ENCODE measurements at places on chromosomes 12 and 14.

- DNase-seq, result no peak
Observed at GRCh38 chr12:102503056-102503681, 22.8 kb upstream of the IGF1 start.

- no peak for DNase-seq
Observed at GRCh38 chr12:89980236-89980635, 271.6 kb upstream of the ATP2B1 start.

- DNase-seq, result no peak
Observed at GRCh38 chr14:32382704-32383103, 53.6 kb downstream of the AKAP6 start.

DNA sequence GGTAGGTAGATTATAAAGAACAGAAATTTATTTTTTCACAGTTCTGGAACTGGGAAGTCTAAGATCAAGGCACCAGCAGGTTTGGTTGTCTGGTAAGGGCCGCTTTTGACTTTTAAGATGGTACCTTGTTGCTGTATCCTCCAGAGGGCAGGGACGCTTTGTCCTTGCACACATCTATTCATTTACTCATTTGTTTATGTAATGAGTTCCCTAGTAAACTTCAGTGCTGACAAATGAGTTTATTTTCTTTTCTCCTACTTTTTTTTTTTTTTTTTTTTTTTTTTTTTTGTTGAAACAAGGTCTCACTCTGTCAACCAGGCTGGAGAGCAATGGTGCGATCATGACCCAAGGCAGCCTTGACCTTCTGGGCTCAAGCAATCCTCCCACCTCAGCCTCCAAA, 195.7 kb downstream of the FBXL14 start:
- no peak for DNase-seq

GRCh38 chr12:7934091-7934888, 1.7 kb downstream of the SLC2A3 start:
- DNase-seq, result no peak

DNA sequence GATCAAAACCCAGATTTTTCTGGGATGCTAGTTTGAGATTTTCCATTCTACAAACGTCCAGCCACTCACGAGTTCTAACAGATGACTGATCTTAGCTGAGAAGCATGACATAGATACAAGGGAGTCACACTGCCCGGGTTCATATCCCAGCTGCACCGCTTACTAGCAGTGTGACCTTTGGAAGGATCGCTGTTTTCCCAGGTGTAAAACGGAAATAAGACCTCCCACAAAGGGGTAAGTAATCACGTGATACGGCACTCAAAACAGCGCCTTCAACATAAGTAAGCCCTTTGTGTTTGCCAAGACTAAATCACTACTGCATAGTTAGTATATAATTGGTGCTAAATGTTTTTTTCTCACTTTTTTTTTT, 624 bp upstream of the PWP1 start:
- no peak for DNase-seq

GRCh38 chr12:91053951-91054715, 3.7 kb downstream of the KERA start:
- no peak for DNase-seq

DNA sequence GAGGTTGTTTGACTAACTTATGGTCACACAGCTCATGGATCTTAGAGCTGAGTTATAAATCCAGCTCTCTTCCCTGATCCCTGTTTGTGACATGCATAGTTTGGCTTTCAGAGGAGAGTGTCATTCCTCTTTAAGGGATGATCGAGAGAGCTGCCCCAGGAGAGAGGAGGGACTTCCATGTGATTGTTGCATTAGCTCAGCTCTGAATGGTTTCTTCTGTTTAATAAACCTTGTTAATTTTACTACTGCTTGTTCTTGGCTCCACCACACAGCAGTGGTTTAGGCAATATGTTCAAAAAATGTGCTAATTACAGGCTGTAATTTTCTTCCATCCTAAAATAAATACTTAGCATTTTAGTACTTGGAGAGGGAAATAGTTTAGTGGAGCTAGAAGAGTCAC, 152.5 kb downstream of the C12orf75 start:
- DNase-seq, result no peak

DNA sequence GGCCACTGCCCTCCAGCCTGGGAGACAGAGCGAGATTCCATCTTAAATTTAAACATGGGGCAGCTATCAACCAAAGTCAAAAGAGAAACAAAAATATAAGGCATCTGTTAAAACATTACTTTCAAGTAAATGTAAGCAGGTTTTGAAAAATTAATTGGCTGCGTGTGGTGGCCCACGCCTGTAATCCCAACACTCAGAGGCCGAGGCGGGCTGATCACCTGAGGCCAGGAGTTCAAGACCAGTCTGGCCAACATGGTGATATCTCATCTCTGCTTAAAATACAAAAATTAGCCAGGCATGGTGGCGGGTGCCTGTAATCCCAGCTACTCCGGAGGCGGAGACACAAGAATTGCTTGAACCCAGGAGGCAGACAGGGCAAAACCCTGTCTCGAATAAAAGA, 82.7 kb downstream of the PLEKHA5 start:
- no peak for DNase-seq

DNA sequence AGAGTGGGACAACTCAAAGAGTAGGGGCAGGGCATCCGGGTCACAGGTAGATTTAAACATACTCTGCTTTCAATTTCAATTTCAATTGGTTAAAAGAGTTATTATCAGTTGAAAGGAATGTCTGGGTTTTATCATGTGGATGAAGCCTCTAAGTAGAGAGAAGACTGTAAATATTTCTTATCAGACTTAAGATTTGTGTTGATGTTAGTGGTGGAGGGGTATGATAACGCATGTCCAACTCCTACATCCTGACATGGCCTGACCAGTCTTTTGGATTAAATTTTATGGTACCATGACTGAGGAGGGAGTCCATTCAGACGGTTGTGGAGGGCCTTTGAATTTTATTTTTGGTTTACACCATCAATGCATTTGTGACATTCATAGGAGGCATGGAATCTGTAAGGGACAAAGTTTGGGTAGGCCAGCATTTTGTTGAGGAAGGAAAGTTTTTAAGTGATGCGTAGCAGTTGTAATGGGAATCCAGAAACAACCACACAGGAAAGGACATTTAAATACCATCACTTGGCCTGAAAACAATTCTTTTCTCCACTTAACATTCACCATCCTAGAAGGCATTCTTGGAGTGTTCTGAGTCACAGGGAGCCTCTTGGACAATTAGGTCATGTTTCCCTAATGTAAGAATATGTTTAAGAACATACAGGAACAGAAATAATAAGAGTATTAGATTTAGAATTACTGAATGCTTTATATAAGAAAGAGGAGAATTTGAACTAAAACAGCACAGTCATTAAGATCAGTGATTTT, 371.9 kb downstream of the ATP23 start:
- no peak for DNase-seq

DNA sequence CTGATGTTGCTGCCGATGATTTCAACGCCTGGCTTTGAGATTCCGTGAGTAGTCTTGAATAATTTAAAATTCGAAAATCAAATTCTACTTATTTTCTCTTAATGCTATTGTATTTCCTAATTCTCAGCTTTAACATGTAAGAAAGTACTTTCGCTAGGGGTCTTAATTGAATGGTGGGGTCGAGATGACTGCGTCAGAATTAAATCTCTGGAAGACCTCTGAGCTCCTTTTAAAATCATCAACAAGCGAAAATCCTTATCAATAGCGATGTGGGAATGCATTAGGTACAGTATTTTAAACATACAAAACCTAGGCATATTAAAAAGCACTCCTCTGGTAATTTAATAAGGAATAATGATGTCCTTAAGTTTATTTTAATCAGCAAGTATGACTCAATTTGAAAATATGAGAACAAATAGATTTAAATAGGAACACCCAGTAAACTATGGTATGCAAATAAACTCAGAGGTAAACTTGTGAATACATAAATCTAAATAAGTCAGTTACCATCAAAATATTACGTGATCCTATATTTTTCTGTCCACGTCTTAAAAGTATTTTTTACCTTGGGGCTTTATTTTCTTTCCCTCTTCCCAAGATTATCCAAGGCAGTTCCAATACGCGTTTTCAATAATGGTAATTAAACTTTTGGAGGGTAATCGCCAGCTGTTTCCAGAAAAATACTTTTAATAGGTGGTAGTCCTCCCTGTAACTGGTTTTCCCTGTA, 1.4 kb downstream of the FOXA1 start:
- peak; percentile 9 for DNase-seq

GRCh38 chr12:28189784-28190320, 404 bp upstream of the CCDC91 start:
- DNase-seq, result no peak

GRCh38 chr14:52185178-52185577, 82.3 kb upstream of the PTGDR start:
- no peak for DNase-seq

DNA sequence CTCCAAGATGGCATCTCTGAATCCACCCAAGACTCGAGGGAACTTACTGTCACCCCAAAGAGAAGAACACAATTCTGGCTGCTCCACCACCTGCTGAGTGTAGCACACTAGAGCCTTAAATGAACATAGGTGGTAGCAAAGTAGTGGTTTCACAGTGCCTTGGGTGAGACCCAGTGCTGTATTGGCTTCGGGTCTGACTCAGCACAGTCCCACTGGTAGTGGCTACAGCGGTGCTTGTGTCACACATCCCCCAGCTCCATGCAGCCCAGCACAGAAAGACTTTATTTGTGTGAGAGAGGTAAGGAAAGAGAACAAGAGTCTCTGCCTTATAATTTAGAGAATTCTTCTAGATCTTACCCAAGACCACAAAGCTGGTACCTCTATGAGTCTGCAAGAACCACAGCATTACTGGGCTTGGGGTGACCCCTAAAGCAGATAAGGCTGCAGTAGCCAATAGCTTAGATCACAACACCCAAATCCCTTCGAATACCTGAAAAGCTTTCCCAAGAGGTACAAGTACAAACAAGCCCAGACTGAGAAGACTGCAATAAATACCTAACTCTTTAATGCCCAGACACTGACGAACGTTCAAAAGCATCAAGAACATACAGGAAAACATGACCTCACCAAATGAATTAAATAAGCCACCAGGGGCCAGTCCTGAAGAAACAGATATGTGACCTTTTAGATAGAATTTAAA, 83.3 kb upstream of the SLC38A4 start:
- no peak for DNase-seq

DNA sequence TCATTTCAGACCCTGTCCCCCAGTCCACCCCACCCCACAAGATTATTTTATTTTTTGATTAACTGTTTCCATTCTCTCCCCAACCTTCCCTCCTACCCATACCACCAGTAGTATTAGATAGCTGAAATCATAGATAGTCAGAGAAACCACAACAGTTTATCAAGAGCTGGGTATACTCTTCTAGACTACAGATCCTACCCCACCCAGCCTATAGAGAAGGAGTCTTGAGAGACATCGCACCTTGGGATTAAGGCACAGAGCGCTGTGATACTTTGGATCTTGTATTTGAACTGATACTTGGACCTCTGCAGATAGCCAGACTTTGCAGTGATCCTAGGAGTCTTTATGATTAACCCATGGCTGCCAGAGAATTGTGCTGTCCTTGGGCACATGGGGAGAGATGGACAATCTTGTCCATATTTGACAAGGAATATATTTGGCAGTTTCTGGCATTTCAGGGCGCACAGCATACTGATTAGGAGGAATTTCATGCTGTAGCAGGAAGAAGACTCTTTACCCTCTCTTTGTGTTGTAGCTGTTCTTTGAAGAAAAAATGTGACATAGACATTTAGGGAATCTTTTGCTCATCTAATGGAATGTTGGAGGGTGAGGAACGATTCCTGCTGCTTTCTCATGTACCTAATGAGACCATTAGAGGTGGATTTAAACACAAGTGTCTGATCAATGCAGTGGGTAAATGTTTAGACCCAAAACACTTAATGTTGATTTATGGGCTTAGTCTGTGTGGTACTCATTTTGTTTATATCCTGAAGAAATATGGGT, 982 bp downstream of the RBMS2 start:
- DNase-seq, result no peak

DNA sequence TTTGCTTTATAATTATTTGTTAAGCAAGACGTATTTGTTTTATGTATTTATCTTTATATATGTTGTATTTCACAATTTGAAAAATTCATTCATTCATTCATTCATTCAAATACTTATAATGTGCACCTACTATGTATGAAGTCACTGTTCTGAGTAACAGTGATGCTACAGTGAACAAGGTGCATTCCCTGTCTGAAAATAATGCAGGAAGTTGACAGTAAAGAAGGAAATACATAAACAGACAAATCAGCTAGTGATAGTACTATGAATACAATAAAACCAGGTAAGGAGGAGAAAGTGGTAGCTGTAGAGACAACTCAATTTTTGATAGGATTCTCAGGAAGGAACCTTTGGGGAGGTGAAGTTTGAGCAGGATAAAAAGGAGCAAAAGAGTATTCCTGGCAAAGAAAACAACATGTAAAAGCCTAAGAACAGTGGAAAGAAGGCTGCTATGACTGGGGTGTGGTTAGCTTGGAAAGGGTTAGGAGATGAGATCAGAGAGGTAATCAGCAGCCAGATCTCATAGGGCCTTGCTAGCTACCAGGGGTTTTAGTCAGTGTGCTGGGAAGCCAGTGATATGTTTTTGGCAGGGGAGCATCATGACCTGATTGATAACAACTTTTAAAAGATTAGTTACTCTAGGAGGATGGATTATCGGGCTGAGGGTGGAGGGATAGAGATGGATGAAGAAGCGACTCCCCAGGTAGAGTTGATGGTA, 17.4 kb downstream of the BICDL1 start:
- DNase-seq, result no peak

DNA sequence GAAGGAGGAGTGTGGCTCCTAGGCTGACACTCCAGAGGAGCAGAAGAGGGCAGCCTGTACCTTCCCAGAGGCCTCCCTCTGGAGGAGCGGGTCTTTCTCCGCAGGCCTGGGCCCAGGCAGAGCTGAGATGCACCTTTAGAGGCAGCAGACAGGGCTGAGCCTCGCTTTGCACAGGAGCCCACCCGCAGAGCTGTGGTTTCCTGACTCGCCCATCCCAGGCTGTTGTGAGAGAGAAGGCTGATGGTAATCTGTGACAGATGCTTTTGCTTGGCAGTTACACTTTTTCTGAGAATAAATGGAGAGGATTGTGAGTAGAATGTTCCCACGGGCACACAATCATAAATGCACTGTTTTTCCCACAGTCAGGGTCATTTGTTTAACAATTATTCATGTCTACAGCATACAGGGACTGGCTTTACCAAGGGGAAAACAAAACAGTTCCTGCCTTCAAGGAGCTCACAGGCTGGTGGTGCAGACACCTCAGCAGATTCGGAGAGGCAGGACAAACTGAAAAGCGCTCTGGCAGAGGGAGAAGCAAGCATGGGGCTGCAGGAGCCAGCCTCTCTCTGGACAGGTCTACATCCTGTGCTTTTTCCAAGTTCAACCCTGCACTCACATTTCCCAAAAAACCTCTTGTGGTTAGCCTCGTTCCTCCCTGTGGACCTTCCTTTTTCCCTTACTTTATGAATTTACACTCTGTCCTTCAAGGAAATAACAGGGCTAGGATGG, 13.9 kb downstream of the EVL start:
- DNase-seq, result peak; percentile 36

DNA sequence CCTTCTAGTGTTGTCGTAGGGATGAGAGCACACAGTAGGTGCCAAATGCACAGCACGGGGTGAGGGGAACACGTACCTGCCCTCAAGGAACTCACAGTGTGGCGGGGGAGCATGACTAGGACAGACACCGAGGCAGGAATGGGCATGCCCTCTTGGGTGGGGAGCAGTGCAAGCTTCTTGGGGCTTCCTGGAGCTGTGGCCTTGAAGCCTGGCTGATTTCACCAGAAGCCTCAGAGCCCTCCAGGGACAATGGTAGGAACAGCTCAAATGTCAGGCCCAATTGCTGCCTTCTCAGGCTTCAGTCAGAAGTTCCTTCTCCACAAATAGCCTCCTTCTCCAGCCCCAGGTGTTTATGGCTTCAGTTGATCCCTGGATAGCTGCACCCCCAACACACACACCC, 43.4 kb downstream of the TEAD4 start:
- no peak for DNase-seq

Data from GM13977 (cell line).